CD4-positive, alpha-beta T cell (primary cell): ENCODE measurements at places on chromosomes 5 and 9.

- peak; percentile 23 for DNase-seq
These were observed 624 bp downstream of the FBXW11 start for GRCh38 chr5:172005708-172006320.

DNA sequence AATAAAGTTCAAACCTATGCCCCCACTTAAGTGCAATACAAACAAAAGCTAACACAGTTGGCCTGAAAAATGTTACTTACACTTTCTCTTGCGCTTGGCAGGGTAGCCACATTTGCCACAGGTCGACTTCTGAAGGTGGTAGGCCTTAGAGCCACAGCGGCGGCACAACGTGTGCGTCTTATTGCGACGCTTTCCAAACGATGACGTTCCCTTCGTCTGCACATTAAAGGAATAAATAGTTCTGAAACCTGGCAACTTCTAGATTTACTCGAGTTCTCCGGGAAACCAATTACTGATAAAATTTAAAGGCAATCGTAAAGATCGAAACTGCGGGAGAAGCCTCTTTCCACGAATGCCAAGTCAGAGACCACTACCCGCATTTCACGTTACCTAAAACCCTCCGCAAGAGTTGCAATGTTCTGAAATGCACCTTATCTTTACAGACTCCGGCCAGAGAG lies 602 bp downstream of the RPL37 start:
- DNase-seq, result peak; percentile 50

GRCh38 chr5:82925061-82925411 lies 152.2 kb downstream of the TMEM167A start:
- no peak for DNase-seq

- no peak for DNase-seq
These were observed 156.5 kb upstream of the TAS2R1 start for GRCh38 chr5:9786380-9787360.

- DNase-seq, result no peak
These were observed 207.3 kb downstream of the TMEM38B start for GRCh38 chr9:105901514-105902109.
